ENCODE measurements at places on chromosomes 3 and 15.

DNA sequence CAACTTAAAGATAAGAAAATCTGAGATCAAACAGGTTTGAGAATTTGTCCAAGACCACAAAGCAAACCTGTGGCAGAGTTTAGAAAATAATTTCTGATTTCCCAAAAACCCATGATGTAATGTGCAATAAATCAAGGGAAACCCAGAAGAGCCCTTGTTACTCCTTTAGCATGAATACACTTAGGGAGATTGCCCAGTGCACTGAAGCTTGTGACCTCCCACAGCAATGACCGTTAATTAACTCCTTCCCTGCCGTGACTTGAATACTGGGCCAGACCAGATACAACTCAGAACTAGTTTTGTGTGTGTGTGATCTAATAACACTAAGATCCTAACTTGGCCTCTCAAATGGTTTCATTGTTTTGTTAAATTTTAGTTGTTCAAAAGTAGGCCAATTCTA lies 2.5 kb downstream of the PRKAR2A start:
- DNase-seq: no peak

DNA sequence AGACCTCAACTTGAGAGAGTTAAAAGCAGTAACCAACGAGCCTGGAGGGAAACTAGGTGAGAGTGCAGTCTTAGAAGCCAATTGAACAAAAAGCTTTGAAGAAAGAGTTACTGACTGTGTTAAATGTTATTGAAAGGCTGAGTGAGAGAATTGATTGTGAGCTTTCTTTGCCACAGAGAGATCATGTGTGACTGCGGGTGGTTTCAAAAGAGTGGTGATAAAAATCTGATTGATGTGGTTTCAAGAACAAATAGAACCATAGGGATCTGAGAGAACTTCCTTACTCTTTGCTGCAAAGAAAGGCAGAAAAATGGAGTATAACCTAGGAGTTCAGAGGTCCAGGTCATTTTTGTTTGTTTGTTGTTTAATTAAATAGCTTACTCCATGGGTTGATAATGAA lies 759.9 kb upstream of the ALCAM start:
- DNase-seq: no peak

DNA sequence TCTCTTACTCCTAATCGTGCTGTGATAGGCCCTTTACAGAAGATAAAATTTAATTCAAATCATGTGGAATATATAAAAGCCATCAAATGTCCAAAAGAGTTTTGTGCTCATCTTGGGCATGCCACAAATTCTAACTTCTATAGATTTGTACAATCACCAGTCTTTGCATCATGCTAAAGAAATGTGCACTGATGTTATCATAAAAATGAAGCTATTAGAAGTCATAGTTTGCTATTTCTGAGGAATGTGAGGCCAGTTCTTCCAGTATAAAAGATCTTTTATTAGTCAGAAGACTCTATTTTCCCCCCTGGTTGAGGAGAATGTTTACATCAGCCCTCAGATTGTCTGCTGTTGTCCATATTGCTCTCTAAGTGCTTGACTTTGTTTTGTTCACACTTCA lies 2.1 kb upstream of the ANXA2 start:
- no peak for DNase-seq

- no peak for DNase-seq
These were observed 264.4 kb upstream of the UBE2E2 start for GRCh38 chr3:22938739-22939138.

DNA sequence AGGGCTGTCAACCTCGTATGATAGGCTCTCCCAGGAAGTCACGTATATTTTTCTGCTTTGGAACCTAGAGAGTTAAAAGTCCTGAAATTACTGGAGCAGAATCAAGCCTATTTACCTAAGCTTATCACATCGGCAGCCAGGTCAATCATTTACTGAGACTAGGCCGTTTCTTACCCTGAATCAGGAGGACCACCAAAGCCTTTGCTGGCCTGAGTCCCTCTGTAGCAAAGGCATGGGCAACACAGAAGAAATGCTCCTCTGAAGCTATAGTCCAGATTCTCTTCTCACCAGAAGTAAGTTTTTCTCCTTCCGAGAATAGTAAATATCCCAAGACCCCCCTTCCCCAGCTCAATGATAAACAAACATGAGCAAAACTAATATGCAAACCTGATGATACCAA lies 125.9 kb upstream of the PHLDB2 start:
- no peak for DNase-seq

All from AG08395 (cell line).